Activated CD8-positive, alpha-beta memory T cell treated with anti-CD3 and anti-CD28 coated beads, Interleukin-2, amount 10 ng/mL, durations not matched to agents 7 days and 5 days (primary cell): ENCODE measurements at places on chromosomes 2 and 18. TPM values are rescaled to one million over a fixed set of nuclear protein-coding genes. Genes with fewer than 3 reads are reported as not detected.

GRCh38 chr2:19542796-19543662 lies 184.6 kb upstream of the OSR1 start:
- DNase-seq, result no peak

GRCh38 chr2:127138281-127138680 lies 31.3 kb upstream of the BIN1 start:
- DNase-seq, result no peak

GRCh38 chr2:1769703-1770422 lies 25.5 kb upstream of the PXDN start:
- DNase-seq, result peak; percentile 59

DNA sequence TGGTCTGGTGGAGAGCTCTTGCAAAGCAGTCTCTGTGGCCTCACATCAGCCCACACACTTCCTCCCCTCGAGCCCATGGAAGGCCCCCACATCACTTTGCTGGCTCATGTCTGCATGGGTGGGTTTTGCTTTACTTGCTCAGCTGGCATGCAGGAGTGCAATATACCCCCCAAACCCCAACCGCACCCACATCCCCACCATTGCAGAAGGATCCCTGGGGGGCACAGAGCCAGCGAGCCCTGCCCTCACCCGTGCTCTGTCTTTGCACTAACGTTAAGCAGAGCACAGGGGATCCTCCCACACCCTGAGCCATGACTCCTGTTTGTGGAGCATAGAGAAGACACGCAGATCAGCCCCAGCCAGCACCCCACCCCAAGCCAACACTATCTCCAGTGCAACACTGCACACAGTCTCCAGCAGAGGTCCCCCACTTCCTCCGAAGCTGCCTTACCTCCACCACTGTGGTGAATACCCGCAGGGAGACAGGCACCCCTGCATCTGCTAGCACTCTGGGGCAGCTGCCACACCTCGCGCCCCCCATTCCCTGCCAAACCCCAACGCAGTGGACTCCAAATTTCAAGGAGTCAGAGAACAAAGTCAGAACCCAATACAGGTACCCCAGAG lies 177.8 kb upstream of the RGPD4 start:
- DNase-seq, result no peak

- no peak for DNase-seq
These were observed 428.3 kb downstream of the MBD2 start for GRCh38 chr18:53796040-53796729.

DNA sequence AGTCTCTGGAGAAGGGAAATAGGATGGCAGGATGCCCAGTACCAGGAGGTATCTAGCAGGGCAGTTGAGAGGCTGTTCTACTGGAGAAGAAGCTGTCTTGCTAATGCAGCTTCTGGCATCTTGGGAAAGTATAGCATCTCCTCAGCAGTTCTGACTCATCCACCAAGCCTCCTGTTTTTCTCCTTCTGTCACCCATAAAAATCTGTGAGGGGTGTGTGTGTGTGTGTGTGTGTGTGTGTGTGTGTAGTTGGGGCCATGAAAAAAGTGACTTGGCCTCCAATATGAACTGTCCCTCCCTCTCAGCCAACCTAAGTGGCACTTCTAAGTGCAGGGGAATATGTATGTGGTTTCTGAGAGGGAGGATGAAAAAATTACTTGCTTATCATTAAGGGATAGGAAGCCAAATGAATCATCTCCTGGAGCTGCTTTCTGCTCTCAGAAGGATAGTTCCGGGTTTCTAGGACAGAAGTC lies 83.9 kb downstream of the CBLN2 start:
- DNase-seq, result no peak

The CYP26B1 gene
- total RNA-seq, result not detected

The RAB27B gene
- 0.66 TPM for total RNA-seq

The PTMA gene
- total RNA-seq, result 1,489 TPM

The APOB gene
- not detected for total RNA-seq
